ENCODE measurements at places on chromosomes 2 and 18. TPM values are rescaled to one million over a fixed set of nuclear protein-coding genes. Genes with fewer than 3 reads are reported as not detected.

Gene ANKAR
- 8.0 TPM for total RNA-seq

DNA sequence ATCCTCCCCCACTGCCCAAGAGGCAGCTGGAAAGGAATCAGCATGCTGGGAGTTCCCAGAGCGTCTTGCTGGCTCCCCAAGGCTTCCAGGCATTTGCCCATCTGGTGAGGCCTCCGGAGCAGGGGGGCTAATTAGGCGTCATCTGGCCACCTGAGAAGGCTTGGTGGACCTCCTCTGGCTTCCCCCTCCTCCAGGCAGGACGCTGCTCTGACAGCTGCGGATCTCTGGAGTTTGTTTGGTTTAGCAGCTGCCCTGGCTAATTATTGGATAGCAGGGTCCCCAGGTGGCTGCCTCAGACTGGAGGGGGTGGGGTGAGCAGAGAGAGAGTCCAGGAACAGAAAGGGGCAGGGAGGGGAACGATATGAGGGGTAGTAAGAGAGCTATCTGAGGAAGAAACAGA is 425.2 kb upstream of the MEX3C start:
- DNase-seq, result no peak
- H3K4me3 ChIP-seq, result no peak overlapping the region
- H3K36me3 ChIP-seq, result no peaks in the 10 kb centered on the region
- H3K27me3 ChIP-seq, result peaks cover 8% of the 10 kb centered on the region

Gene DES
- not detected for total RNA-seq

DNA sequence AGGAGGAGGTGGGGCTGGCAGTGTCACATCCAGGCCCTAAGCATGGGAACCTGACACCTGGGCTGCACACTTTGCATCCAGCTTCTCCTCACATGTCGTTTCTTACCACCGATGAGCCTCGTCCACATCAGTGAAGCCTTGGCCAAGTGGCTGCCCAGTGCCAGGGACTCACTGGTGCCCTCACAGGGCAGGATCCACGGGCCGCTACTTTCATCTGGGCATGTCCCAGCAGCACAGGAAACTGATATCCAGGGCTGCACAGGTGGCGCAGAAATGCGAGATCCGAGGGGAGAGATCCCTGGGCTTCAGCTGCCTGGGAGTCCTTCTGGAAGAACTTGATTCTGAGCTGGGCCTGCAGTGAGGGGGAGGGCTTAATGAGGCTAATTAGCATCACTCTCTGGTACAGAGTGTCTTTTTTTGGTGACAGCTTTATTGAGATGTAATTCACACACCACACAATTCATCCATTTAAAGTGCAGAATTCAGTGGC is 291.6 kb upstream of the HDAC4 start:
- no peak for DNase-seq
- no peaks in the 10 kb centered on the region for H3K4me1 ChIP-seq
- no peak overlapping the region for H3K27ac ChIP-seq
- no peaks in the 10 kb centered on the region for H3K27me3 ChIP-seq
- no peaks in the 10 kb centered on the region for H3K36me3 ChIP-seq
- H3K4me3 ChIP-seq, result no peak overlapping the region

Gene TDRD15
- not detected for total RNA-seq

GRCh38 chr18:23547846-23548245 is 38.5 kb downstream of the NPC1 start:
- H3K4me3 ChIP-seq, result no peak overlapping the region
- H3K27me3 ChIP-seq, result no peaks in the 10 kb centered on the region
- H3K36me3 ChIP-seq, result peaks cover 76% of the 10 kb centered on the region
- DNase-seq, result no peak

- DNase-seq, result no peak
- H3K27me3 ChIP-seq, result no peaks in the 10 kb centered on the region
- no peaks in the 10 kb centered on the region for H3K4me1 ChIP-seq
- peaks cover 2% of the 10 kb centered on the region for H3K36me3 ChIP-seq
- H3K4me3 ChIP-seq, result no peak overlapping the region
Measured at GRCh38 chr2:207727261-207727660, 15.8 kb downstream of the CCNYL1 start.

- H3K27me3 ChIP-seq, result no peaks in the 10 kb centered on the region
- H3K27ac ChIP-seq, result no peak overlapping the region
- peak; percentile 26 for DNase-seq
- H3K4me3 ChIP-seq, result peak overlapping the region; percentile 68
Measured at GRCh38 chr2:28567061-28567471, 71.2 kb downstream of the PLB1 start.

DNA sequence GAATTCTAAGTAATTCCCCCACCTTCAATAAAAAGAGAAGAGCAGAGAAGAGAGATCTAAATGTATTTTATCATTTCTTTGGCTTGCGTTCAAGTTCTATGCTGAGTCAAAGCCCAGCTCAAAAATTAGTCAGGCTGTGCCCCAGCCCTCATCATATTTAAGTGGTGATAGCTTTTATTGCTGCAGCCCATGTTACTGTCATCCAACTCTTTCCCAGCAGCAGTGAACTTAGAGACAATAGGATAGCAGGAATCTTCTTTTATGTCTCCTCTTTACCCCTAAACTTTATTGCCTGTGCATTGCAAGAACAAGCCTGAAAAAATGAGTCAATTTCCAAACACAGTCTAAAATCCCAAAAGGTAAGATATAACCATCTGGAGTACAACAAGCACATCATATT is 1599.3 kb upstream of the PIK3C3 start:
- H3K27me3 ChIP-seq, result no peaks in the 10 kb centered on the region
- H3K27ac ChIP-seq, result no peak overlapping the region
- H3K4me3 ChIP-seq, result no peak overlapping the region
- no peaks in the 10 kb centered on the region for H3K4me1 ChIP-seq
- no peak for DNase-seq
- no peaks in the 10 kb centered on the region for H3K36me3 ChIP-seq

Gene COL3A1
- not detected for total RNA-seq

GRCh38 chr18:62566199-62566598 is 43.4 kb downstream of the ZCCHC2 start:
- DNase-seq, result peak; percentile 48
- H3K27ac ChIP-seq, result no peak overlapping the region
- H3K4me1 ChIP-seq, result no peaks in the 10 kb centered on the region
- no peak overlapping the region for H3K4me3 ChIP-seq

DNA sequence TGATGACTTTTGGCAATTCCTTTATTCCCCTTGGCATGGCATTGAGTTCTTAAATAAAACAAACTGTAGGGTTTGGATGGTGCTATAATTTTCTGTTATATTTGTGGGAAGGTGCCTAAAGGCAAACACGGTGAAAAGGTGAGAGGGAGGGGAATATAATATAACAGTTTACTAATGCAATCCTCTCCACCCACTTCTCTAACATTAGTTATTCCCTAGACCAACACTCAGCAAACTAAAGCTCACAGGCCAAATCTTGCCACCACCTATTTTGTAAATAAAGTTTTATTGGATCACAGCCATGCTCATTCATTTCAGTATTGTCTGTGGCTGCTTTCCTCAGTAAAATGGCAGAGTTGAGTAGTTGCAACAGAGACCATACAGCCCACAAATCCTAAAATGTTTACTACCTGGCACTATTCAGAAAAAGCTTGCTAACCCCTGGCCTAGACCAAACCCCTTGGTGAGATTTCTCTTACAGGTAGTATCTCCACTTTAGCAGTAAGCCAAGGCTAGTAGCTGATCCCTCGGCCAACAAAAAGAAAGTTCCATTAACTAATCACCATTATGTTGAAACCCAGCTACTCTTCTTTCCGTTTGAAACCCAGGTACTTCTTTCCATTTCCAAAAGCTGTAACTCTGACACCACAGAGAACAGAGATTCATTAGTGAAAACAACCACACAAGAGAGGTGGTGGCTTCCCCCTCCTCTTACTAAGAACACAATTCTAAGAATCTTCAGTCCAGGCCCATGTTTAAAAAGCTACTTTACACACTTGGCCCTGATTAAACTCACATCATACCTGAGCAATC is 136.1 kb upstream of the CHAC2 start:
- DNase-seq, result no peak
- H3K36me3 ChIP-seq, result no peaks in the 10 kb centered on the region
- H3K4me3 ChIP-seq, result no peak overlapping the region
- H3K27me3 ChIP-seq, result no peaks in the 10 kb centered on the region
- H3K27ac ChIP-seq, result no peak overlapping the region
- no peaks in the 10 kb centered on the region for H3K4me1 ChIP-seq

GRCh38 chr2:159091976-159092375 is 123.5 kb downstream of the TANC1 start:
- H3K4me1 ChIP-seq, result peaks cover 40% of the 10 kb centered on the region
- no peaks in the 10 kb centered on the region for H3K27me3 ChIP-seq
- no peak overlapping the region for H3K27ac ChIP-seq
- peak; percentile 48 for DNase-seq
- H3K4me3 ChIP-seq, result no peak overlapping the region

Gene ZBTB14
- 26.6 TPM for total RNA-seq

DNA sequence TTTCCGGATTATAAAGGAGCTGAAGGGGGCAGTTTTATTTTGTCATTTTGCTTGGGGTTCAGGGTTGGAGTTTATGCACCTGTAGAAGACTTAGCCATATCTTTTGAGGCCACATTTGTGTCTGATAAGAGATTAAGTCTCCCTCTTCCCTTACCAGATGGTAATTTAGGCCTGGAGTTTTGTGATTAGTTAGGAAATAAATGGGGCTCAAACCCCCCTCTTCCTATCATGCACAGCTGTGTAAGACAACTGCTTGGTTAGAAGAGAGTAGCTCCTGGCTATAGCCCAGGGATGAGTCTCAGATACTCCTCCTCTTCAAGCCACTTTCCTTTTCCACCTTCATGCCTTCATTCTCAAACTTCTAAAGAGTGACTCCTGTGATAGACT is 802 bp upstream of the SAP130 start:
- H3K27ac ChIP-seq, result peak overlapping the region; percentile 61
- H3K27me3 ChIP-seq, result no peaks in the 10 kb centered on the region
- peaks cover 15% of the 10 kb centered on the region for H3K4me1 ChIP-seq
- DNase-seq, result no peak

Gene WDPCP
- 9.9 TPM for total RNA-seq

DNA sequence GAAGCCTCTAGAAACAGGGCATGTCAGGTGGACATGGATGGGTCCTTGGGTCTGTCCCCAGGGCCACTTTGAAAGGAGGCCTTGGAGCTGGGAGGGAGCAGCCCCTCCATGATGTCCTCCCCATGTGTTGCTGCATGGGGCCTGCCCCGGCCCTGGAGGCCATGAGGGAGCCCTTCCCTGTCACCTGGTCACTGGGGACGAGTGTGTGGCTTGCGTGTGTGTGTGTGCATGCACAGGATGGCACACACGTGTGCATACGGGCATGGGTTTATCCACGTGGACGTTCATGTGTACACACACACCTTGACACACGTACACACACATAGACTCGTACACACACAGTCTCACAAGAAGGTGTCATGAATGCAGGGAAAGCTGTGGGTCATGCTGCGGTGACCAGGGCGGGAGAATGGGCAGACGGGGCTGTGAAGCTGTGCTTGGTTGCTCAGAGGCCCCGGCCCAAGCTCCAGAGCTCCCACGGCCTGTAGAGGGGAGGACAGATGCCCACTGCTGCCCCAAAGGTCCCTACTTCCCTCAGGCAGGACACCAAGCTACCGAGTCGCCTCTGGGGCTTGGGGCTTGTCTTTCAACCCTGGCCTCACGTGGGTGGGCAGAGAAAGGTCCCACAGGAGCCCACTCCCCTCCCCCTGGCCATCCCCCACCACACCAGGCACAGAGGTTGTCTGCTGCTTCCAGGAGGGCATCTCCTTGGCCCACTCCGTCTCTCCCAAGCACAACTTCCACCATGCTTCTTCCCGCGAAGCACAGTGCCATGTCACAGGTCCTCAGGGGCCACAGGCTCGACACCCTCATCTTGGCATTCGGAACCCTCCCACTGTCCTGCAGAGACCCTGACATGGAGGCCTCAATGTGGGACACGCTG is 42.3 kb upstream of the GPC1 start:
- DNase-seq, result no peak
- no peaks in the 10 kb centered on the region for H3K36me3 ChIP-seq
- no peaks in the 10 kb centered on the region for H3K27me3 ChIP-seq
- H3K4me3 ChIP-seq, result no peak overlapping the region
- H3K27ac ChIP-seq, result no peak overlapping the region

Gene NGEF
- total RNA-seq, result not detected

- no peaks in the 10 kb centered on the region for H3K4me1 ChIP-seq
- no peaks in the 10 kb centered on the region for H3K36me3 ChIP-seq
- no peaks in the 10 kb centered on the region for H3K27me3 ChIP-seq
- no peak overlapping the region for H3K4me3 ChIP-seq
- no peak overlapping the region for H3K27ac ChIP-seq
- no peak for DNase-seq
Measured at GRCh38 chr2:210287301-210287700, 27.7 kb downstream of the MYL1 start.

DNA sequence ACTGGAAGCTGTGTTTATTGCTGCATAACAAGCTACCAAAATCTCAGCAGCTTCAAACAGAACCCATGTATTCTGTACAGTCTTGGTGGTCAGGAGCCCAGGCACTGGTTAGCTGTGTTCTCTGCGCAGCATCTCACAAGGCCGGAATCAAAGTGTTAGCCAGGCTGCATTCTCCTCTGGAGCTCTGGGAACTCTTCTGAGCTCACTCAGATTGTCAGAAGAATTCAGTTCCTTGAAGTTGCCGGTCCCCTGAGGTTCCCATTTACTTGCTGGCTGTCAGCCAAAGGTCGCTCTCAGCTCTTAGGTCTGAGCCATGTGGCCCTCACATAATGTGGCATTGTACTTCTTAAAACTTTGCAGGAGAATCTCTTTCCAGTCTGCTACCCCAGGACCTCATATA is 123.6 kb upstream of the SMIM21 start:
- H3K4me1 ChIP-seq, result no peaks in the 10 kb centered on the region
- no peak for DNase-seq
- H3K36me3 ChIP-seq, result no peaks in the 10 kb centered on the region
- no peak overlapping the region for H3K27ac ChIP-seq
- no peaks in the 10 kb centered on the region for H3K27me3 ChIP-seq
- no peak overlapping the region for H3K4me3 ChIP-seq

DNA sequence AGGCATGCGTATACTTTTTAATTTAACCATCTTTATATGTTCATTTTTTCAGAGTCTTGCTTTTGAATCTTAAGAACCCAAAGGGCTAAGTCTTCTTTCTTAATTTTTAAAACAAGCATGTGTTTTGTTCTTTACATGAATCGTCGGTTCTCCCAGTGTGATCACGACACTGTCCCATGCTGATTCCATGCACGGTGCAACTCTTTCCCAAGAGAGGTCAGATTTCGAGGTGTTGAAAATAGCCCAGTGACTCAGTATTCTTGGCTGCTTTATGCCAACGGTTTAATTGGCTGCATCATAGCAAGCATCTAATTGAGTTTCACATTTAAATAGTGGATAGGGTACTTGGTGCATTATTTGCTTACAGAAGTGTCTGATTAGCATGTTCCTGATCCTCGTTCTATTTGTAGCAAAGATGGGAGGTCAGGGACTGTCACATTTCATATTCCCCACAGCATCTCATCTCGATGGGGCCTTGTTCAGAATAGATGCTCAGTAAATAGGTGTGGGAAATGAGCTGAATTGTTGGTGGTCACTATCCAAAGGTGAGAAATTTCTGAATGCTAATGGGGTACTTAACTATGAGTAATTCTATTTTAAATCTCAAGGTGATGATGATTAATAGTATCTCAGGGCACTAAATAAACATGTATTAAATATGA is 2.8 kb downstream of the NPAS2 start:
- no peak overlapping the region for H3K4me3 ChIP-seq
- H3K27me3 ChIP-seq, result peaks cover 19% of the 10 kb centered on the region
- no peak overlapping the region for H3K27ac ChIP-seq

Measured in CD4-positive, alpha-beta T cell (primary cell).